ENCODE measurements at places on chromosomes 7 and 10.

- no peaks in the 10 kb centered on the region for H3K4me1 ChIP-seq
- H3K27me3 ChIP-seq = no peaks in the 10 kb centered on the region
- no peak overlapping the region for H3K4me3 ChIP-seq
- peak; percentile 46 for DNase-seq
These were observed 741.4 kb upstream of the POT1 start for GRCh38 chr7:125670926-125671572.

GRCh38 chr10:97019213-97019844, 166.4 kb downstream of the SLIT1 start:
- no peaks in the 10 kb centered on the region for H3K36me3 ChIP-seq
- DNase-seq = no peak
- H3K4me3 ChIP-seq = no peak overlapping the region
- H3K27me3 ChIP-seq = no peaks in the 10 kb centered on the region
- no peak overlapping the region for H3K27ac ChIP-seq
- H3K4me1 ChIP-seq = peaks cover 19% of the 10 kb centered on the region

GRCh38 chr10:22761569-22762220, 47.3 kb upstream of the PIP4K2A start:
- no peak overlapping the region for H3K4me3 ChIP-seq
- H3K36me3 ChIP-seq = no peaks in the 10 kb centered on the region
- no peaks in the 10 kb centered on the region for H3K27me3 ChIP-seq
- no peak overlapping the region for H3K27ac ChIP-seq

- peak overlapping the region; percentile 88 for H3K4me3 ChIP-seq
- no peaks in the 10 kb centered on the region for H3K27me3 ChIP-seq
- H3K36me3 ChIP-seq = no peaks in the 10 kb centered on the region
- peaks cover 7% of the 10 kb centered on the region for H3K4me1 ChIP-seq
- DNase-seq = peak; percentile 46
These were observed 1.1 kb upstream of the CSGALNACT2 start for GRCh38 chr10:43136995-43137716.

GRCh38 chr10:20582041-20582440, 315.1 kb downstream of the NEBL start:
- H3K36me3 ChIP-seq = no peaks in the 10 kb centered on the region
- no peak overlapping the region for H3K27ac ChIP-seq
- H3K4me3 ChIP-seq = no peak overlapping the region
- H3K27me3 ChIP-seq = no peaks in the 10 kb centered on the region
- no peak for DNase-seq

DNA sequence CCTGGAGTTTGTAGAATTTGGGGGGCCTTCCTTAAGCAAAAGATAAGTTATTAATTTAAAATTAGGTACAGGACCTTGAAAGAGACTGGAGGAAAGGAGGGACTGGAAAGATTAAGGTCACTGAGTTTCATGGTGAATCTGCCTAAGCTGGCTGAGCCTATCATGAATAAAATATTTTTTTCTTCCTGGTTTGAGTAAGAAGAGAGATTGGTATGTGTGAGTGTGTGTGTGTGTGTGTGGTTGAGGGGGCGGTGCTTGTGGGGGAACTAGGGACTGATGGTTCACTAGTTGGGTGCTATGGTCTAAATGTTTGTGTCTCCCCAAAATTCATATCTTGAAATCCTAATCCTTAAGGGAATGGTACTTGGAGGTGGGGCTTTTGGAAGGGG, 142.5 kb upstream of the PRKCQ start:
- no peak overlapping the region for H3K27ac ChIP-seq
- no peaks in the 10 kb centered on the region for H3K4me1 ChIP-seq
- DNase-seq = peak; percentile 61
- no peaks in the 10 kb centered on the region for H3K27me3 ChIP-seq

GRCh38 chr7:142749218-142749993, at the start of gene PRSS1:
Gene PRSS1, plus strand, starts transcription at chr7:142749472. Its CDS starts 13 bp downstream, at chr7:142749485.
- no peak for DNase-seq
- no peaks in the 10 kb centered on the region for H3K27me3 ChIP-seq
- no peak within 1 kb of the TSS for H3K4me3 ChIP-seq
- no peaks in the 10 kb centered on the region for H3K36me3 ChIP-seq

DNA sequence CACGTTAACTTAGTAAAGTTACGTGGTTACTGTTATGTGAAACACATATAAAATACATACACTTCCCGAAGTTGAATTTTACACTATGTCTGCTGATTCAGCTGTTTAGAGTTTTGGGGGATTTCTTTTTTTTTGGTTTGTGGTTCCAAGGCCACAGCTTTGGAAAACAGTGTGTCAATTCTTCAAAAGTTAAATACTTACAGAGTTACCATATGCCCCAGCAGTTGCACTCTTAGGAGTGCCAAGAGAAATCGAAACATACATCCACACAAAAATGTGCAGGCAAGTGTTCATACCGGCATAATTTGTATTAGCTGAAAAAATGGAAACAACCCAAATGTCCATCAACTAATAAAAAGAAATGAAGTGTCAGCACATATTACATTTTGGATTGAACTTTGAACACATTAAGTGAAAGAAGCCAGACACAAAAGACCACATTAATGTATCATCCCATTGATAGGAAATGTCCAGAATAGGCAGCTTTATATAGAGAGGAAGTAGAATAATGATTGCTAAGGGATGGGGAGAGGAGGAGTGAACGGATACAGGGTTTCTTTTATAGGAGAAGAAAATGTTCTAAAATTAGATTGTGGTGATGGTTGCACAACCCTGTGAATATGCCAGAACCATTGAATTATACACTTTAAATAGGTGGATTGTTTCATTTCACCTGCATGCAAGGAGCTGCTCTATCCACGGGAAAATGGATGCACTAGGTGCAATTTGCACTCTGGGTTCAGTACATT, 17.6 kb downstream of the APBB1IP start:
- H3K27ac ChIP-seq = no peak overlapping the region
- H3K4me3 ChIP-seq = no peak overlapping the region
- no peak for DNase-seq
- peaks cover 37% of the 10 kb centered on the region for H3K27me3 ChIP-seq
- H3K36me3 ChIP-seq = no peaks in the 10 kb centered on the region
- no peaks in the 10 kb centered on the region for H3K4me1 ChIP-seq

GRCh38 chr7:29270594-29271318, 76.2 kb downstream of the CHN2 start:
- H3K27me3 ChIP-seq = no peaks in the 10 kb centered on the region
- peak; percentile 64 for DNase-seq
- H3K4me1 ChIP-seq = no peaks in the 10 kb centered on the region

DNA sequence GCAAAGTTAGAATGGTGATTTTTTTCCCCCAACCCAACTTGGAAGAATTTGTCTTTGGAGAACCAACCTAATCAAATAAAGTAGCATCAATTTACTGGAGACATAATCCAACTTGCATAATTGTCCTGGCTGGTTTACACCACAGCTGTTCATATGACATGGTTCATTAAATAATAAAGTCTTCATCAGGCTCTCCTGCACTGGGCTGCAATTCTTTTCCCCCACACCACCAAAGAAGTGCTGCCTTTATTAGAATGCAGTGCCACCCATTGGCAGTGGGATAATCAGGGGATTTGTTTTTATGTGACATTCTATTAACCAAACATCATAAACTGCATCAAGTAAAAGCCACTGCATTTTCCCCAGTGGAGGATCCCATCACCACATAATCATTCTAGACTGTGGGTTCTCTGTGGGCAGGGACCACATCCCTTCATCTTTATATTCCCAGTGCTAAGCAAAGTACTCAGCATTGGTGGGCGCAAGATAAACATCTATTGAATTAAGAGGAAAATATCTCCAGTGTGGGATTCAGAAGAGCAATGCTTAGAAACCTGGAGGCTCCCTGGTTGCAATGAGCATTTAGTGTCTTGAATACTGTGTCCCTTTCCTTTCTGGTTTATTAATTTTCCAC, 322.0 kb downstream of the KCNMA1 start:
- H3K4me1 ChIP-seq = no peaks in the 10 kb centered on the region
- no peak overlapping the region for H3K4me3 ChIP-seq
- H3K27me3 ChIP-seq = no peaks in the 10 kb centered on the region
- no peak for DNase-seq
- no peak overlapping the region for H3K27ac ChIP-seq

- H3K36me3 ChIP-seq = peaks cover 58% of the 10 kb centered on the region
- no peak overlapping the region for H3K27ac ChIP-seq
- no peaks in the 10 kb centered on the region for H3K27me3 ChIP-seq
These were observed 138.2 kb downstream of the SVIL start for GRCh38 chr10:29496341-29497162.

- no peaks in the 10 kb centered on the region for H3K27me3 ChIP-seq
- H3K27ac ChIP-seq = no peak overlapping the region
- no peak overlapping the region for H3K4me3 ChIP-seq
- no peak for DNase-seq
These were observed 16.9 kb upstream of the OTUD1 start for GRCh38 chr10:23422003-23422411.

DNA sequence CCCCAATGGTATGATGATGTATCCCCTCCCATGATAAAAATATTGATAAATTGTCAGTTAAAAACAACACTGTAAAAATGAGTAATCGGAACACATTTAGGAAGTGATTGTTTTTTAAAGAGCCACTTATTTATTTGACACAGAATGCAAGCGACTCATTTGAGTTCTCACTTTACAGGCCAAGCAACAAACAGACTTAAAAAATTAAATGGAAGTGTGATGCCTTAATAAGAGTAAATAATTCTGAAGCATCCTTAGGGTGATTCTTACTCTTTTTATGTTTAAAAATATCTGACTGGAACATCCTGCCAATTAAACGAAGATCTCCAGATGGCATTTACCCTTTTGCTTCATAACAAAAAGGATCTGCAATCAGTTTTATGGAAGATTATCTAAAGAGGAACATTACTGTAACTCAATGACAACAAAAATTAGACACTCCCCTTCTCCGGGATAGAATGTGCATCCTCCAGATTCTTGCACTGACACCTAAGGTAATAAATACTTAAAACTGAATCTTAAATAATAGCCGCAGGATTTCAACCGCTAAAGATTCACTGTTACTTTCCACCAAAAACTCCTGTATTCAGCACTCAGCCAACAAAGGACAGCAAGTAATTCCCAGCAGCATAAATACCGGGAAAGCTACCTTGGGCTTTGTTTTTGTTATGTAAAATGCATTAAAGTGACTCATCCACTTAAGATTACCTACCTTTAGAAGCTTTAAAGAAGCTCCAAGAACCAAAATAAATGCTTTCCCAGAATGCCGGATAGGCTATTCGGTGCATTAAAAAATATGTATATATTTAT, 1.7 kb downstream of the CACNA2D1 start:
- H3K27me3 ChIP-seq = peaks cover 18% of the 10 kb centered on the region
- H3K4me3 ChIP-seq = peak overlapping the region; percentile 98
- H3K27ac ChIP-seq = no peak overlapping the region
- no peaks in the 10 kb centered on the region for H3K36me3 ChIP-seq

- DNase-seq = no peak
- no peaks in the 10 kb centered on the region for H3K27me3 ChIP-seq
- H3K27ac ChIP-seq = no peak overlapping the region
- H3K4me3 ChIP-seq = no peak overlapping the region
- H3K4me1 ChIP-seq = no peaks in the 10 kb centered on the region
- no peaks in the 10 kb centered on the region for H3K36me3 ChIP-seq
These were observed 103.7 kb downstream of the DNAJB6 start for GRCh38 chr7:157440346-157441022.

- DNase-seq = no peak
- no peaks in the 10 kb centered on the region for H3K27me3 ChIP-seq
- no peak overlapping the region for H3K4me3 ChIP-seq
- no peak overlapping the region for H3K27ac ChIP-seq
- no peaks in the 10 kb centered on the region for H3K4me1 ChIP-seq
These were observed 316.9 kb upstream of the LRRN3 start for GRCh38 chr7:110774071-110774470.

GRCh38 chr7:151025924-151026671, 1.8 kb upstream of the ATG9B start:
- no peak overlapping the region for H3K4me3 ChIP-seq
- peaks cover 15% of the 10 kb centered on the region for H3K4me1 ChIP-seq
- no peaks in the 10 kb centered on the region for H3K27me3 ChIP-seq
- no peak for DNase-seq
- no peak overlapping the region for H3K27ac ChIP-seq

GRCh38 chr7:121078701-121079227, 90.3 kb downstream of the CPED1 start:
- no peak for DNase-seq
- H3K4me1 ChIP-seq = no peaks in the 10 kb centered on the region
- no peak overlapping the region for H3K27ac ChIP-seq
- H3K27me3 ChIP-seq = no peaks in the 10 kb centered on the region
- no peaks in the 10 kb centered on the region for H3K36me3 ChIP-seq

DNA sequence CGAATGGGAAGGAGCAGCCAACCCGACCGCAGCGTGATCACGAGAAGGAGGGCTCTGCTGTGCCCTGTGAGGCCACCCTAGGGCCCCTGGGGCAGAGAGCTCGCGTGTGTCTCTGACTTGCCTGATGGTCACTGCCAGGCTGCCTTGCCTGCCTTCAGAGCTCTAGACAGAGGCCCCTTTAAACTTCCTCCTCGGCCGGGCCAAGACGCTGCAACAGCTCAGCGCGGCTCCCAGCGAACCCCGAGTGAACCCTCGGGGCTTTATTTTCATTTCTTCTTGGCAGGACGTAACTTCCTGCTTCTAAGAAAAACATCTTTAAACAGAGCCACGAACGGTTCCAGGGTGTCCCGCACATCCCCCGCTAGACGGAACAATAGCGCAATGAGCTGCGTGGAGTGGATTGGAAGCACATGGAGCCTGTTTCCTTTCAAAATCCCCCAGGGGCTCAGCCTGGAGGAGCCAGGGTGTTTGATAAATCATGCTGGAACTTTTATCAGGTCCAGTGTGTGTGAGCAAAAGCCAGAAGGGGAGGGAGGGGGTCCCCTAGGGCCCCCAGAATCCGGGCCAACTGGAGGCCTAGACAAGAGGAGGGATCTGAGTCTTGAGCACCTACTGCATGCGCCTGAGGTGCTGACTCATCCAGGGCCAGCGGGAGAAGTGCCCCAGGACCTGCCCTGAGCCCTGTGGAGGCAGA, 134.1 kb upstream of the GDF10 start:
- no peak overlapping the region for H3K27ac ChIP-seq
- no peaks in the 10 kb centered on the region for H3K27me3 ChIP-seq
- no peak for DNase-seq
- H3K36me3 ChIP-seq = no peaks in the 10 kb centered on the region

DNA sequence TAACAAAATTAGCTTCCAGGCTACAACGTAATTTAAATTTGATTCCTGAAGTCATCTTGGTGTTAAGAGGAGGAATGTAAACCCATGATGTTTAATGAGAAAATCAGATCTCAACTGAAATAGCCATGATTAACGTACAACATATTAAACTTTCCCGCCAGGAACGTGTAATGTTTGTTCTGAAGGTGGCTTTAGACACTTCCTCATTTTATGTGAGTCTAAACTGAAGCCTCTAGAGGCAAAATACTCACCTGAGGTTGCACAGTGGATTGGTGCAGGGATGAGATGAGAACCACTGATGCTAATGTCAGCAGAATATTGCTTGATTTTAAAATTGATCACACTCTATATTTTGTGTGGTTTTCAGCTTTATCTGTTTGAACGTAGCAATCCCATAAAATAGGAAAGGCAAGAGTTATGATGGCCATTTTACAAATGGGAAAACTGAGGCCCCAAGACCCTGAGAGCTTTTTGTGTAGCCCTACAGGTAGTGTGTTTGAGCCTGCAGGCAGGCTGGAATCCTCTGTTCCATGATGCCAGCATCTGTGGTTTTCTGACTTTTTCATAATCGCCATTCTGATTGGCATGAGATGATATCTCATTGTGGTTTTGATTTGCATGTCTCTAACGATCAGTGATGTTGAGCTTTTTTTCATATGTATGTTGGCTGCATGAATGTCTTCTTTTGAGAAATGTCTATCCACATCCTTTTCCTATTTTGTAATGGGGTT, 243.7 kb upstream of the BMPER start:
- no peaks in the 10 kb centered on the region for H3K27me3 ChIP-seq
- H3K36me3 ChIP-seq = no peaks in the 10 kb centered on the region
- H3K27ac ChIP-seq = no peak overlapping the region
- H3K4me1 ChIP-seq = no peaks in the 10 kb centered on the region
- no peak overlapping the region for H3K4me3 ChIP-seq

Measured in cardiac muscle cell (in vitro differentiated cells and primary cell).